IMR-90 (cell line): ENCODE measurements at places on chromosomes 5 and 9. TPM values are rescaled to one million over a fixed set of nuclear protein-coding genes. Genes with fewer than 3 reads are reported as not detected.

DNA sequence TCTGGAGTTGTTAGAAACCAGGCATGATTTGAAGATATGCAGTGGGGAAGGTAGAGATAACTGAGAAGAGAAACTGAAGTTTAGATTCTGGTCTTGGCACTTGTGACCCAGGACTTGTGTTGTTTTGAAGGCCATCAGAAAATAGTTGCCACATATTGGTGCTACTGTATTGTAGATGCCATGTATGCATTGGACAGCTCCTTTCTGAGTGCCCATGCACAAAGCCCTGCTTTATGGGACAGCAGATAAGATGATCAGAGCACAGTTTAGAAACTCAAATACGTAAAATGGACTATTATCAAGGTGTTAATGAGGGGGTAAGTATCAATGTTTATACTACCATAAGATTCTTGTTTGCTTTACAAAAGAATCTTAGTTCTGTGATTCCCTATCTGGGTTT lies 84.9 kb downstream of the KIF4B start:
- H3K36me3 ChIP-seq, result no peaks in the 10 kb centered on the region
- DNase-seq, result no peak
- H3K27me3 ChIP-seq, result no peaks in the 10 kb centered on the region

AGXT2 gene
- not detected in 2 replicates for total RNA-seq

DNA sequence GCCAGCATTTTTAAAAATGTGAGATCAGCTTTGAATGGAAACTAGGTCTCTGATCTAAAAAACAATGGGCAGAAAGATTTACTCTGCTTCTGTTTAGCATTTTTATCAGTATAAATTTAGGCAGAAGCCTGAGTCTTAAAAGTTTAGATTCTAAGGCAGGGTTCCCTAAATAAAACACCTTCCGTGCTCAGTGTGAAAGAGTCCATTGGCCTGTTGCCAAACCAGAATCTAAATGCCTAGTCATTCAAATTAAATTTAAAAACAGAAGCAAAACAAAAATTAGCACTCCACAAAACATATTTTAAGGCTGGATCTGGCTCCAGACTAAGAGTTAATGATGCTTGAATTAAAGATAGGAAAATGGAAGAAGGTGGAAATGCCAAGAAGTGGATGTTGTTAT lies 4.5 kb downstream of the TYRP1 start:
- H3K27ac ChIP-seq, result no peak overlapping the region
- H3K27me3 ChIP-seq, result no peaks in the 10 kb centered on the region
- DNase-seq, result no peak
- no peak overlapping the region for H3K4me3 ChIP-seq

DNA sequence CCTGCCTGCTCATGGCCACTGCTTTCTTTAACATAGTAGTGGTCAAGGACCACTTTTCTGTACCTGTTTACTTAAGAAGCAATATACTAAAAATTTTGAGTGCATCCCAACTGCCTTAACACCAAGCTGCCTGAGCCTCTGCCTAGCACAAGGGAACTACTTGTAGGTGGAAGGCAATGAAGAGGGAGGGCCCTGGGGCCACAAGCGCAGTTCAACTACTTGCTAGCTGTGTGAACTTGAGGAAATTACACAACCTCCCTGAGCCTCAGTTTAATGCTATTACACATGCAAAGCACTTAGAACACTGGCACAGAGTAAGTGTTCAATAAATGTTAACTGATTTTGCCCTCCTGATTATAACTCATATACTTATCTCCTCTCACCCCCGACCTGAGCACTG lies 6.3 kb downstream of the ARL15 start:
- H3K4me1 ChIP-seq, result no peaks in the 10 kb centered on the region; the same call in 1 of the 2 replicates
- DNase-seq, result no peak
- H3K27ac ChIP-seq, result no peak overlapping the region
- H3K27me3 ChIP-seq, result no peaks in the 10 kb centered on the region
- H3K36me3 ChIP-seq, result no peaks in the 10 kb centered on the region
- H3K4me3 ChIP-seq, result no peak overlapping the region
